ENCODE measurements at places on chromosomes 16 and 17.

DNA sequence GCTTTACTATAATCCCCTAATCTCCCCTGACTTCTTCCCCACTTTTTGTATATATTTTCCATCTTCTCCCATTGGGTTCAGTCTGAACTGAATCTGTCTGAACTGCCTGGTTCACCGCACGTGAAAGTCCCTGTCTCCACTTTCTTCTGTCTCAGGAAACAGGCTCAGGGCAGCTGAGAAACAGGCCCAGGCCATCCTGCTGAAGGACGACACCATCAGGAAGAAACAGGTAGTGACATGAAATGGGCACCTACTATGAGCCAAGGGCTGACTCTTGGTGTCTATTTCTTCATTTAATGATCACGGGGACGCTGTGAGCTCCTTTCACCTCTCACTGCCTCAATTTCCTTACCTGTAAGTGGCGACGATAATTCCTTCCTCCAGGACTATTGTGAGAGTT, 90.5 kb upstream of the HSBP1 start:
- DNase-seq, result no peak

GRCh38 chr17:80153004-80153403, 6.1 kb upstream of the EIF4A3 start:
- DNase-seq, result no peak

DNA sequence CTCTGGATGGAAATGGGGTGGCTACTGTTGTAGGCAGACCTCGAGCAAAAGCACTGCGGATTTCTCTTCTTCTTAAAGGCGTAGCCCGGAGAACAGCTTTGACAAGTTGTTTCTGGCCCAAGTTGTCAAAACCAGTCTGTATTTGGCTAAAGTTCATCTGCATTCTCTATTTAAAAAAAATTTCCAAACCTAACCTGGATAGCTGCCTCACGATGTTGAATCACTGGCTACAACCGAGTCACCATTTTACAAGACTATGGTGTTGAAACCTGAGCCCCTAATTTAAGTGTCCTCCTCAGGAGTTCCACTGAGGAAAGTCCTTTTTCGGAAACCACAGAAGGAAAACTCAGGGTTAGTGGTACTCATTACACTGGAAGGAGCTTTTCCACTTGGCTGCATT, 1.5 kb downstream of the SLC16A6 start:
- DNase-seq, result no peak

- no peak for DNase-seq
These were observed 111.6 kb downstream of the DYNLRB2 start for GRCh38 chr16:80652441-80652840.

- no peak for DNase-seq
These were observed 8.5 kb upstream of the WNT9B start for GRCh38 chr17:46842835-46843234.

DNA sequence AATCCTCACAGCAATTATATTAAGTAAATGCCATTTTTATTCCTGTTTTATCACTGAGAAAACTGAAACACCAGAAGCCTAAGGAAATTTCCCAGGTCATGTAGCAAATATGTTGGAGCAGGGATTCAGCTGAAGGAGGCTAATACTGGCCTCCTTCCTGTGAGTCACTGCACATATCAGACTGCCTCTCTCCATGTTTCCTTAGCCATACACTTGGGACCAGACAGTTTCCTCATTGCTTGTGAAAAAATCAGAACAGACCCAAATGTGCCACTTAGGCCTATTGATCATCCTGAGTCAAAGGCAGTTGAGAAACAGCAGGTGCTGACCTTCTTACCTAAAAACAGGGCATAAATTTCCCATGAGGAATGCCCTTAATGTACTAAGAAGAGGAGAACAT, 18.9 kb upstream of the ELAC2 start:
- DNase-seq, result no peak

DNA sequence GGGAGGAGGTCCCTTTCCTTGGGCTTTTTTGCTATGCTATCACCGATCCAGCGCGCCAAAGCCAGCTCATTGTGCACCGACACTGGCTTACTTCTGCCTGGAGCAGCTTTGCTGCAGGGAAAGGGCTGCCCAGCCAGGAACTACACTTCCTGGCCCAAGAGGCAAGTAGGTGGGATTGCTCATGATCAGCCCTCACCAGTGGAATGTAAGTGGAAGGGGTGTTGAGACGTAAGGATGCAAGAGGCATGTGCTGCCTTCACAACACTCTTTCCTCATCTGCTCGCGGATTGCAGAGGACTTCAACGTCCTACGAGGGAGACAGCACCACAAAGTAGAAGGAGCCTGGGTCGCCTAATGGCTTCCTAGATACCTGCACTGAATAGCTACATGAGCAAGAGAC, 104.3 kb upstream of the FOXF1 start:
- DNase-seq, result no peak

GRCh38 chr16:23521037-23521743, 10.9 kb upstream of the GGA2 start:
- no peak for DNase-seq

DNA sequence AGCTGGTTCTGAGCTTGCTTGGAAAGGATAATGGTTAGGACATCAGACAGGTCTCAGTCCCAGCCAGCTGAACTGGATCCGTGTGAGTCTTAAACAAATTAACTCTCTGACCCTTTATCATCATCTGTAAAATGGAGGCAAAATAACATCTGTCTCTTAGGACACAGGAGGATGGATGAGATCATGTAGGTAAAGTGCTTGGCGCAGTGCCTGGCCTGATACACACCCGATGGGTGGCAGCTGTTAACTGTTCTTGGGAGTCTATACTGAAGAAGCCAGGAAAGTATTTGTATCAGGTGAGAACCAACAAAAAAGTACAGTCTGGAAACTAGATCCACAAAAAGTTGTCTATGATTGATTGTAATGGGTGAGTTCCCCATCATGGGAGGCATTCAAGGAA, 188.6 kb downstream of the C16orf78 start:
- DNase-seq, result no peak

DNA sequence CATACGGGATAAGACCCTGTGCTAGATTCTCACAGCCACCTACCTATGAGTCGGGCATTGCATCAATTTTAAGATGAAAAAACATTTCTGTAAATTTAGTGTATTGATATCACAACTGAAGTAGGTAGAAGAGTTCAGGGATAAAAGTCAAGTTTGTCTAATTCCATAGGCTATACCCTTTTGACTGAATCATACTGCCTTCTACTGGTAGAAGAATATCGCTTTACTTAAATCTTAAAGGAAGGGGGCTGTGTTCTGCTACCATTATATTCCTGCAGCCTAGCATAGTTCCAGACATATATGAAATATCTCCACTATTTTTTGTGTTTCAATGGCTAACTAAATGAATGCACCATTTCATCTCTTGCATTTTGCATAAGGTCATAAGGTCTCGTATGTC, 1128.6 kb downstream of the CDH8 start:
- no peak for DNase-seq

DNA sequence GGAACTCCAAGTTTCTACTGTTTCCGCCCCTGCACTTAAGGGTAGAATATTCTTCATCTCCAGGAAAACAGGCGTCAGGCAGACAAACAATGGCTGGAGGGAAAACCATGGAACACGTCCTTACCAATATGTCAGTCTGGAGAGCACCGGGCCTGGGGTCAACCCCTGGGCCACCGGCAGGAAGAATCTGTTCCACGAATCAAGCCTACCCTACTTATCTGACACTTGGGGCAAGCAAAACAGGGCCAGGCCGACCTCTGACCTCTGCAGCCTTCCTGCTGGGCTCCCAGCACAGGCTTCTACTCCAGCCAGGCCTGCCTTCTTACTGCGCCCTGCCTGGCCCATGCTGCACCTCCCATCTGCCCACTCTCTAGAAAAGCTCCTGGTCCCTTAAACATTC, 10.1 kb downstream of the VAC14 start:
- no peak for DNase-seq

- no peak for DNase-seq
These were observed 11.4 kb downstream of the ENGASE start for GRCh38 chr17:79085921-79086551.

- no peak for DNase-seq
These were observed 32.1 kb downstream of the MYH3 start for GRCh38 chr17:10624969-10625368.

DNA sequence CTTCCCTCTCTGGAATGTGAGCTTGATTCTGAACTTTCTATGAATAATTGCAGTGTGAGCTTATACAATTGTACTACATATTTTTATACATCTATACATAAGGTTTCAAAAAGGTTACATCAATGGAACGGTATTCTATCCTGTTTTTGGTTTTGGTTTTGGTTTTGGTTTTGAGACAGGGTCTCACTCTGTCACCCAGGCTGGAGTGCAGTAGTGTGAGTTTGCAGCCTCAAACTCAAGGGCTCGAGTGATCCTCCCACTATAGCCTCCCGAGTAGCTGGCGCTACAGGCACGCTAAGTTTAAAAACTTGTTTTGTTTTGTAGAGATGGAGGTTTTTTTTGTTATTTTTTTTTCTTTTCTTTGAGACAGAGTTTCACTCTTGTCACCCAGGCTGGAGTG, 1.1 kb downstream of the CTRB1 start:
- DNase-seq, result no peak

DNA sequence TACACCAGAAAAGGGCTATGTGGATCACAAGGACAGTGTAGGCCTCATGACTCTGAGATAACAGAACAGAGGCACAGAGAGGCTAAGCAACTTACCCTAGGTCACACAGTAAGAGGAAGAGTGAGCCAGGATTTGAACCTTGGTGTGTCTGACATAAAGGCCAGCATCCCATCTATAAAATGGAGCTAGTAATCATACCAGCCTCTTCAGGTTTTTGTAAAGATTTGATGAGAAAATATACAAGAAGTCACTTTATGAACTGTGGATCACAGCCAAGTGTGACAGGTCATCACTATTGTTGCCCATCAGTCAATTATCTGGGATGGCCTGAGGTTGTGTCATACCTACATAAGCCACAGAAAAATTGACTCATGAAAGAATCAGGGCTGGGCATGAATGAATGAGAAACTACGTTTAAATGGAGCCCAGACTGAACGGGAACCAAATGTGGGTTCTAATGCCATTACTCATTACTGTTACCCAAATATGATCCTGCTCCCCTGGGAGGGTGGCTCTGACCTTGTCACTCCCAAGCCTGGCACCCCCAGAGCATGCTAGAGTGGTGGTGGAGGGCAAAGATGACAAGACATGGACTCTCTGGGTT, 21.0 kb downstream of the FBXO39 start:
- DNase-seq, result no peak

DNA sequence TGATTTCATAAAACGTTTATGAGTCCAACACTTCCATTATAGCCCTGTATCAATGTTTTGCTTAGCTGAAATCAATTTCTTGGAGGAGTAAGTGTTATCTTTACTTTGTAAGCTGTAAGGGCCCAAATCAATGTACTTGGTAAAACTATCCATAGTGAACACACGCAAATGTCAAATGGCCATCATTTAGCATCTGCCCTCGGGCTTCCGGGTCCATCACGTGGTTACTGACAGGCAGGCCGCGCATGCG, 687 bp upstream of the NARF start:
- DNase-seq, result no peak

DNA sequence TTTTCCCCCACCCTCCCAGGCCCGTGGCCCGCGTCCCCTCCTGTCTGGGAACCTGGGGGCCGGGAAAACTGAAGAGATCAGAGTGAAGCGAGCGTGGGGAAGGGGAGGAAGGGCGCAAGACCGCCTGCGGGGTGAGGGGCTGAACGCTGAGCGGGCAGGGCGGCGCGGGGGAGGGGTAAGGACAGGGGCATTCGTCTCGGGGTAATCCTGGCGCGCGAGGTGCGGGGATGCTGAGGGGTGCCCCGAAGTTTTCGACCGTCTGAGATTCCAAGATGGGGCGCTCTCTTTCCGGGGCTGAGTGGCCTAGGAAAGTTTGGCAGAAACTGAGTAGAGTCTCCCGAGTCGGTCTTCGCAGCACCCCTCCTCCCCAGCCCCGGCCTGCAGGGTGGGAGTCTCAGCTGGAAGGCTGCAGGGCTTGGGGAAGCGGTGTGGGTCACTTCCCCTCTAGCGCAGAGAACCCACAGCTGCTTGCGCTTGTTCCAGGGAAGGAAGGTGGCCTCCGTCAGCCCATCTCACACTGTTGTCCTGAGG, 555 bp downstream of the TTYH2 start:
- DNase-seq, result no peak

DNA sequence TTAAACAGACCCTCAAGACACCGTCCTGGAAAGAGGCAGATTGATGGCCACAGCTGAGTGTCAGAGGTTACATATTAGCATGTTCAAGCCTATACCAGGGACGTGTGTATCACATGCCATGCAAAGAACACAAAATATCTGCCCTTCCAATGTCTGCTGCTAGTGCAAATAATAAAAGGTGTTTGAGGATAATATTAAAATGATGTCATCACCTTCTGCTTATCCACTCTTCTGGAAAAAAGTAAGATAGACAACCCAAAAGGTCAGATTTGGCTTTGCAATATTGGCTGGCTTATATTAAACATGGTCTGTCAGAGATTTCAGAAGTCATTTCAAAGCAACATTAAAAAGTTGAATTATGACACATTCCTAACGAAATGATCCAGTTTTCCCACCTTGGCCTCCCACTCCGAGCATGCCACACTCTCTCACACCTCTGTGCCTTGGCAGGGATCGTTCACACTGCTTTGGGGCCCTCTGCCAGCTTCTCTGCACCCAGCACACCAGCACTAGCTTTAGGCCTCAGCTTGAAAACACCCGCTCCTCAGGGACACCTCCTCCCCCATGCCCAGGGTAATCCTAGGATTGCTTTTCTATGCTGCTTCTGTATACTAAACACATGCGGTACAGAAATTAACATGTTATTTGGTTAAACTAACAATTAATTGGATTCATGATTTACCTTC, 248.2 kb downstream of the NTN1 start:
- no peak for DNase-seq

GRCh38 chr17:12386225-12386624, 279.5 kb upstream of the MYOCD start:
- DNase-seq, result no peak

DNA sequence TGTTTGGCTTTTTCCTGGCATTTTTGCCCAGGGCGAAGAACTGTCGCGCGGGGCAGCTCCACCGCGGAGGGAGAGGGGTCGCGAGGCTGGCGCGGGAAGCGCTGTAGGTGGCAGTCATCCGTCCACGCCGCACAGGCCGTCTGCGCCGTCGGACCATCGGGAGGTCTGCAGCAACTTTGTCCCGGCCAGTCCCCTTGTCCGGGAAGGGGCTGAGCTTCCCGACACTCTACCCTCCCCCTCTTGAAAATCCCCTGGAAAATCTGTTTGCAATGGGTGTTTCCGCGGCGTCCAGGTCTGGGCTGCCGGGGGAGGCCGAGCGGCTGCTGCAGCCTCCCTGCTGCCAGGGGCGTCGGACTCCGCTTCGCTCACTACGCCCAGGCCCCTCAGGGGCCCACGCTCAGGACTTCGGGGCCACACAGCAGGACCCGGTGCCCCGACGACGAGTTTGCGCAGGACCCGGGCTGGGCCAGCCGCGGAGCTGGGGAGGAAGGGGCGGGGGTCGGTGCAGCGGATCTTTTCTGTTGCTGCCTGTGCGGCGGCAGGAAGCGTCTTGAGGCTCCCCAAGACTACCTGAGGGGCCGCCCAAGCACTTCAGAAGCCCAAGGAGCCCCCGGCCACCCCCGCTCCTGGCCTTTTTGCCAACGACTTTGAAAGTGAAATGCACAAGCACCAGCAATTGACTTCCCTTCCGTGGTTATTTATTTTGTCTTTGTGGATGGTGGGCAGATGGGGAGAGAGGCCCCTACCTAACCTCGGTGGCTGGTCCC, 2.3 kb upstream of the CBX4 start:
- DNase-seq, result no peak

All from NCI-H187 (cell line).